ENCODE measurements at places on chromosomes 3 and 15. TPM values are rescaled to one million over a fixed set of nuclear protein-coding genes. Genes with fewer than 3 reads are reported as not detected.
A peak's percentile ranks its signal among the peaks of the same experiment; 100 is the strongest.

DNA sequence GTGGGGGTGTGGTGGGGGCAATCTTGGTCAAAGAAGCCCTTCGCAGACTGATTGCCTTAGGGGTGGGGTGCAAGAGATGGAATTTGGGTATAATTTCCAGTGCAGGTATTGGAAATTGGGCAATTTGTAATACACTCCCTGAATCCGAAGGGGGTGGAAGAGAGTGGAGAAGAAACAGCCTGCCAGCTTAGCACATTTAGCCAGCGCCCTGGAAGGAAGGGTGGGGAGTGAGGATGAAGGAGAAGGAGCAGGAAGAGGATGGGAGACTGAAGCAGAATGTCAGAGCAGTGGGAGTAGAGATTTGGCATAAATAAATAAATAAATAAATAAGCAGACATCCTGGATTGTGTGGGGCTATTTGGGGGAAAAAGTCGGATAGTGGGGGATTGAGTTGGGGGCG, 1.6 kb downstream of the GAP43 start:
- peak overlapping the region; percentile 66 for H3K4me3 ChIP-seq
- peaks cover 51% of the 10 kb centered on the region for H3K27me3 ChIP-seq
- no peak for DNase-seq

Gene ROBO1
- total RNA-seq: 130 TPM

Gene CFAP161
- not detected for total RNA-seq

Gene CD200
- total RNA-seq: 25.7 TPM

DNA sequence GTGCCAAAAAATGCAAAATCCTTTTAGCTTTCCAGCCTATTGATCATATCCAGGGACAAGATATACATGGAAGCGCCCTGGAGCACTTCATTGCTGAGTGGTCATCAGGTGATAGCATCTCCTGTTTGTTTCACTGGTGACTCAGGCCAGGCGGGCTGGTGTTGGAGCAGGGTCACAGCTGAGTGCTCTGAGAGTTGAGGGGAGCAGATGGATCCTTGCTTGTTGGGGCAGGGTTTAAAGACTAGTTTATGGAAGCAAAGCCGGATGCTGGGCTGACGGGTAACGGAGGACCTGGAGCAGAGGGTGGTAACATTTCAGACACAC, 405.0 kb upstream of the TPM1 start:
- no peak overlapping the region for H3K4me3 ChIP-seq
- DNase-seq: no peak
- H3K4me1 ChIP-seq: peaks cover 11% of the 10 kb centered on the region
- no peak overlapping the region for H3K27ac ChIP-seq
- H3K36me3 ChIP-seq: no peaks in the 10 kb centered on the region
- no peaks in the 10 kb centered on the region for H3K27me3 ChIP-seq

Gene SAMMSON
- total RNA-seq: not detected

- peaks cover 14% of the 10 kb centered on the region for H3K27me3 ChIP-seq
- no peak for DNase-seq
- no peak overlapping the region for H3K27ac ChIP-seq
- H3K4me3 ChIP-seq: no peak overlapping the region
- no peaks in the 10 kb centered on the region for H3K4me1 ChIP-seq
These were observed 117.0 kb upstream of the SAMMSON start for GRCh38 chr3:69882560-69882959.

DNA sequence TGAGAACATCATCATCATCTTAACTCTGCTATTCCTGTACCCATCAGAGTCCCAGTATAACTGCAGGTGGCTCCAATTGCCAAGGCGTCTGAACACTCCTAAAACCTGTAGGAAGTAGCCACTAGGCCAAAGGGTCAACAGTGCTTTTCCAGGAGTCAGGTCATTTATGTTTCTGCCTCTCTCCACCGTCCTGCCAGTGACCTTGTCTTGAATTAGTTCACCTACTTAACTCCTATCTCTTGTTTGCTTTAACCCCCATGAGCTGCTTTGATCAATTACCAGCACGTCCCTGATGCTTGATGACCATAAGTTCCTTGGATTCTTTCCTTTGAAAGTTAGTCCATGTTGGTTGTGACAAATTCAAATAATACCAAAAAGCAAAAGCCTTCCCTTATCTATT, 169.8 kb upstream of the ANKRD28 start:
- no peak overlapping the region for H3K27ac ChIP-seq
- H3K4me3 ChIP-seq: no peak overlapping the region
- no peak for DNase-seq
- no peaks in the 10 kb centered on the region for H3K36me3 ChIP-seq
- H3K27me3 ChIP-seq: no peaks in the 10 kb centered on the region

DNA sequence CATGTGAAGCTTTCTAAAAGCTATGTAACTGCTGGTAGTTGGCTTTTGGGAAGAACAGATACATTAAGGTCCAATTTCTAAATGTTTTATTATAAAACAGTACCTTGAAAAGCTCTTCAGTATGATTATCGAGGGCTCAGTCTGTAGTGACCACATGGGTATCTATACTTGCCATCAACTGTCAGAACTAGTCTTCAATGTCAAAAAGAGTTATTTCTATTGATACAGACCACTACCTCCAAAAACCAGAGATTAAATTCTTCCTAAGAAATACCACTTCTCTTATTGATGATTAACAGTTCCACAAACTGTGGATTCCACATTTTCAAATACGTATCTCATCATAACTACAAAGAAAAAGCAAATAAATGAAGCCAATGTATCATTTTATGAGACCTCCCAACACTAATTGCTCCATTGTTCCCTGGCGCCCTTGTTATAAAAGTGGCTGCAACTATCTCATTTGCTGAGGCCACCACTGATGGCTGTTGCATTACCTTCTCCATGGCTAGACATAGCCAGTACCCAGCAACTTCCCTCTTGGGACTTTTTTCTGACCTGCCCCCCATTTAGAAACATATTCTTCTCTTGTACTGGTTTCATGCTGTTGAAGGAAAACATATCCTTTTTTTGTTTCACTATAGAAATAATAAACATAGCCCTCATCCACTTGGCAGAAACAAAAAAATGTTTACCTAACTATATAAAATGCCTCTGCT, 33.9 kb upstream of the MBNL1 start:
- H3K27me3 ChIP-seq: no peaks in the 10 kb centered on the region
- no peaks in the 10 kb centered on the region for H3K36me3 ChIP-seq
- peaks cover 5% of the 10 kb centered on the region for H3K4me1 ChIP-seq
- DNase-seq: no peak

DNA sequence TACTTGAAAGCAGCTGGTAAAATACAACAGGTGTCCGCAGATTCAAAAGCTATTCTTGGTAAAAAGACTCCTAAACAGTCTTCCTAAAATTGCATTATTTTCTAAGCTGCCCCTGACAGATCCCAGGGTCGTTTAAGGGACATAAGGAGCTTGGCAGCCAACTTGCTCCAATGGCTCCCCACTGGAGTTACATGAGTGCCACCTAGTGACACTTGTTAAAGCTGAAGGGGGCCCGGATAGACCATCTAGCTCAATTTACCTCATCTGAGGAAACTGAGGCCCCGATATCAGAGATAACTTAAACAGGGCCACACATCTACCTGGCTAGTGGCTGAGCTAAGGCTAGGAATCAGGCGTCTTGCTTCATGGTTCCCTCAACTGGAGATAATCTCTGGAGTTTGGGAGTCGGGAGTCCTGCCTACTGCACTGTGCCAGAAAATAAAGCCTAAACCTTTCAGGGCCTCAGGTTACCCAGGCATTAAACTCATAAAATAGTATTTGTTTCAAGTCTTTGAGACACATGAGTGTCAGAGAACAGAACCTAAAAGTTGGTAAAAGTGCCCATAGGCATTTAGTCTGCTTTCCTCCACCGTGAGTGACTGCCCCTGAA, 6.5 kb upstream of the TBC1D23 start:
- DNase-seq: peak; percentile 27
- no peak overlapping the region for H3K27ac ChIP-seq
- no peaks in the 10 kb centered on the region for H3K36me3 ChIP-seq
